Stimulated activated CD4-positive, alpha-beta T cell treated with anti-CD3 and anti-CD28 coated beads, TNF-alpha, amount 100 ng/mL, for 1 hour (primary cell): ENCODE measurements at places on chromosomes 1 and 21.
A peak's percentile ranks its signal among the peaks of the same experiment; 100 is the strongest.

GRCh38 chr1:240000634-240001033 is 91.0 kb upstream of the FMN2 start:
- no peak for DNase-seq

DNA sequence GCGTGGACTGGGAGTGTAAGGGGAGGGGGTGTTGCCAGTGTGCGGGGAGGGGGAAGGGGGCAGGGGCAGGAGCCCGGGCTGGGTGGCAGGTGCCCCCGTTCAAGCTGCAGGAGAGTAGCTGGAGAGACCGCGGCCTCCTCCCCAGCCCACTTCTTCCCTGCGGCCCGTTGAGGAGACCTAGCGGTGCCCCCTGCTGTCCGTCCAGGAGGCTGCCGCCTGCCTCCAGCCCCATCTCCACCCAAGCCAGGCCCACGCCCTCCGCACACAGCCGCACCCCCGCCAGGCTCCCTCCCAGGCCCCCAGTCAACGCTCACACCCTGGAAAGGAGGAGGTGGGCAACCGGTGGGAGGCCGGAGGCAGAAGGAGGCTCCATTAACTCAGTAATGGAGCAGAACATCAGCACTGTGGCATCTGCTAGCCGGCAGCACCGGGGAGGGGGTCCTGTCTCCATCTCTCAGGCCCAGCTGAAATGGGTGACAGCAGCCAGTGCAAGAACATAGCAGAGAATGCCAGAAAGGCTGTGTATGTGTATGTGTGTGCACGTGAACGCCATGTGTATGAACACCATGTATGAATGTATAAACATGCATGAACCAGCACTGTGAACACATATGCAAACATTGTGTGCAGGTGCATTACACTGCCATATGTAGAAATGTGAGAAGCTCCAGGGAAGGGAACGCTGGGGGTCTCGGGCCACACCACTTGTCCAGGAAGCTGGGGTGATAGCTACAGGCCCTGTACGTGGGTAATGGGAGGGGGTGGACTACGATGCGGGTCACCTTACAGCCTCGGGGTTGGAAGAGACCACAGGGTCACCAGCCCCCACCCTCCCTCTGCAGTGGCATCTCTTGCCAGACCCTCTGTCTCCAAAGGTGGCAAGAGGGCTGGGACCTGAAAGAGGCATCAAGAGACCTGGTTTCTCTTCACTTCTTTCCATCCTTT is 84.6 kb downstream of the SYT2 start:
- peak; percentile 17 for DNase-seq

DNA sequence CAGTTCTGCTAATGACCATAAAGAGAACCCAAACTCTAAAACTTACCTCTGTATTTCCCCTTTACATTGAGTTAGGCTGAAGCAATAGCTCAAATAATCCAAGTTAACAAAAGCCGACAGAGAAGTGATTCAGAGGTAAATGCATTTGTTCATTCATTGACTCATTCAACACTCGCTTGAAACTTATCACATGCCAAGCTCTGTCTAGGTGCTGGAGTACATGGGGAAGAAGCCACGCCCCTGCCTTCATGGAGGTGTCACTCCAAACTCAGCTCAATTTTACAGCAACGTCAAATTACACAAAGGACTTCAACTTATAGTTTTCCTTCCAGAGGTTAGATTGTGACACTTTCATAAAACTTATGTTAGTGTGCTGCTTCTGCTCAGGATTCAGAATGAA is 45.8 kb downstream of the SLC25A24 start:
- no peak for DNase-seq

GRCh38 chr1:230869500-230869899 is 1.2 kb upstream of the C1orf198 start:
- no peak for DNase-seq

DNA sequence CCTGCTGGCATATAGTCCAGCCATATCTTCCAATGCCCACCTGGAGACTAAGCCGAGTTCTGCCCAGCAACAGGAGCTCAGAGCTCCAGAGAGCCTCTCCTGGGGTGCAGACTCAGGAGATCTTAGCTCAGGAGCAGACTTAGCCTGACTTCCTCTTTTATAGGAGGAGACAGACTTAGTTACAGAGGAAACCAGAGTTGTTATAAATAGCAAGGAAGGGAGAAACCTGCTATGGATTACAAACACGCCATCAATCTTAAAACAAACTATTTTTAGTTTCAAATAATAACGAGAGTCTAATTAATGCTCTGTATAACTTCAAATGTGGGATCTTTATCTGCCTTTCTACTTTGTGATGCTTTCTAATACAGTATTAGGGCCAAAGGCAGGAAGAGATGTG is 3.3 kb upstream of the KIF21B start:
- DNase-seq, result no peak

GRCh38 chr1:117527566-117528102 is 78.2 kb upstream of the TENT5C start:
- no peak for DNase-seq
